ENCODE measurements at places on chromosomes 1 and 21. TPM values are rescaled to one million over a fixed set of nuclear protein-coding genes. Genes with fewer than 3 reads are reported as not detected.

DNA sequence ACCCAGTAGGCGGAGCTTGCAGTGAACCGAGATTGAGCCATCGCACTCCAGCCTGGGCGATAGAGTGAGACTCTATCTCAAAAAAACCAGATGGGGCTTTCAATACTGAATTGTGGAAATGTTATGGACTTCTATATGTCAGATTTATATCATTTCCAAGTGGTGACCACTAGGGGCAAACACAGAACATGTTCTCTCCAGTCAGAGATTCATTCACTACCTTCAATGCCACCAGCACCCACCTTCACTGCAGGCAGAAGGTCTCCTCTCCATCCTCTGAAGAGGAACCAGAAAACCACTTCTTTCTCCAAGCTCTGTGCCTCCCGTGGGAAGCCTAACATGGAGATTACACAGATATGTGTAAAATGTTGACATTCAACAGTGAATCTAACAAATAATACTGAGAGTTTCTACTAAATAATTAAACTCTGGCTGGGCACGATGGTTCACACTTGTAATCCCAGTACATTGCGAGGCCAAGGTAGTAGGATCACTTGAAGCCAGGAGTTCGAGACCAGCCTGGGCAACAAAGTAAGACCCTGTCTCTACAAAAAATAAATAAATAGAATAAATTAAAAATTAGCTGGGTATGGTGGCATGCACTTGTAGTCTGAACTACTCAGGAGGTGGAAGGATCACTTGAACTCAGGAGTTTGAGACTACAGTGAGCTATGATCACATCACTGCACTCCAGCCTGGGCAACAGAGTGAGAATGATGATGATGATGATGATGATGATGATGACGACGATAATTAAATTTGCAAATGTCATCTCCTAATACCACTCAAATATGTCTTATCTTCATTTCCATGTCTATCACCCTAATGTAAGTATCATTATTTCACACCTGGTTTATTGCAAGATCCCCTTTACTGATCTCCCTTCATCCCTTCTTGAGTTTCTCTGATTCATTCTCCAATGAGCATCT, 151.1 kb downstream of the ZNF281 start:
- DNase-seq = no peak

GRCh38 chr1:208604295-208604694, 360.1 kb upstream of the PLXNA2 start:
- DNase-seq = no peak

DNA sequence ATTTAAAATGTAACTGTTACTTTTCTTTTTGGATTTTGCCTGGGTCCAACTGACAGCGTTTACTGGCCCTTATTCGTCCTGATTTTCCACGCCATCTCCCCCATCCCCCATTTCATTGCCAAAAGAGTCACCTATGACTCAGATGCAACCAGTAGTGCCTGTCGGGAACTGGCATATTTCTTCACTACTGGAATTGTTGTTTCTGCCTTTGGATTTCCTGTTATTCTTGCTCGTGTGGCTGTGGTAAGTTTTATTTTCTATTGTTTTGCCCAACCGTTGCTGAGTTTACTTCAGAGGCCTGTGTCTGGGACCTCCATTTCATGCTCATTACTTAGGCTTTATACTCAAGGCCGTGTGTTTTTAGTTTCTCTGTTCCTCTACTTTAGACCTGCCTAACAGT, 9.3 kb downstream of the LEPR start:
- no peak for DNase-seq

- DNase-seq = no peak
Observed at GRCh38 chr1:109255097-109255651, 5.8 kb downstream of the CELSR2 start.

DNA sequence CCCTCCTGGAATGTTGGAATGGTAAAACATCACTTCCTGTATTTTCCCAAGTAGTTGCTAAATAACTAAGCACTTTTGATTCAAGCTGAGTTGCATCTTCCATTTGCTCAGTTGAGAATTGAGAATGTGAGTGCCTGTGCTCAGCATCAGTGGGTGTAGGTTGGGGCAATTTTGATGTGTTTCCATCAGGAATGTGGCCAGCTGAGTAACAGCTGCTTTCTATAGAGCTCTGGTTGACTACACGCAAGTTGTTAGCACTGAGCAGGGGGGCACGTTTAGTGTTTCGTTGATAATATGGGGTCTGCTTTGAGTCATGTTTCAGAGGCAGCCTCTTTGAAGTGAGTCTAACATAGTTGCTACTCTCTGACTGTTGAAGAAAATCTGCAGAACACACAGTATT, 41.5 kb downstream of the LRRC53 start:
- no peak for DNase-seq

- no peak for DNase-seq
Observed at GRCh38 chr21:22763442-22763841, 1765.2 kb downstream of the NCAM2 start.

DNA sequence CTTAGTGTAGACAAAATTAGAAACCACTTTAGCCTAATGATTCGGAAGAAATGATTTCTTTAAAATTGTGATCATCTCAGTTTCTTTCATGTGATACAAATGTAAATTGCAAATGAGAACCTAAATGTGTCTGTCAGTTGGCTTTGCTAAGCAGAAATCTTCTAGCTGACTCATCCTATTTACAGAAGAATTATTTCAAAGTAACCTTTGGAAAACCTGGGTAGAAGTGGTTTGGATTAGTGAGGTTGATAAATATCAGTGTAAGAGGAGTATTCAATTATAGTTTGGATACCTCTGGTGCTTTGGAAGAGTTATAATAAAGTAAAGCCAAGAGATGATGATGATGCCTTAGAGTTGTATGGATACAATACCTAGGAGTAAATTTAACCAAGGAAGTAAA, 37.4 kb downstream of the CC2D1B start:
- DNase-seq = no peak

- no peak for DNase-seq
Observed at GRCh38 chr21:16502273-16502672, 772.5 kb downstream of the USP25 start.

DNA sequence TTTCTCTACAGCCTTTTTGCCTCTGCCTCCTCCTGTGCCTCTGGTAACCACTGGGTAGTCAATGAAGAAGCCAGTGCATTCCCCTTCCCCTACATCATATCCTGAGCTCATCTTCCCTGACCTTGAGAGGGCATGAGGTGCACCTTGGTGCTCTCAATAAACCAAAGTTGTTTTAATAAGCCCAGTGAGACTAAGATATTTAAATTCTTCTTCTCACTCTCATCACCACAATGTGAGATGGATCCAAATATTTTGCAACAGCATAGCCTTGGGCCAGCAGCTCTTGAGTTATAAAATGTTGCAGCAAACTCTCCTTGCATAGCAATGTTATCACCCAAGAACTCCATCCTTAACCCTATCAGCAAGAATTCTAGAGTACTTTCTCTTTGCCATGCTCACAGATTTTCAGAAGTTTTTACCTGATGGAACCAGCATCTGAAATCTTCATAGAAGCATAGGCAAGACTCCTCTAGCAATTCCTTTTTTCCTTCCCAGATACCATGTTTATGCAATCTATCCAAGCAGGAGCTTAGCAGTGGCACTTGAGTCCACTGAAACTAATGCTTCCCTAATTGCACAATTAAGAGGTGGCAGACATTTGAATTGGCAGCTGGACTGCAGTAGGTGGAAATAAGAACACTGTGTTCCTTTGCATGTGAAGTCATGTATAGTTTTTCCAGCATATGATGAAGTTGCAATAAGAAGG, 36.8 kb downstream of the CDC7 start:
- DNase-seq = no peak

- no peak for DNase-seq
Observed at GRCh38 chr1:1332031-1332755, 1.1 kb downstream of the TAS1R3 start.

- DNase-seq = no peak
Observed at GRCh38 chr1:185608177-185608576, 126.0 kb upstream of the HMCN1 start.

DNA sequence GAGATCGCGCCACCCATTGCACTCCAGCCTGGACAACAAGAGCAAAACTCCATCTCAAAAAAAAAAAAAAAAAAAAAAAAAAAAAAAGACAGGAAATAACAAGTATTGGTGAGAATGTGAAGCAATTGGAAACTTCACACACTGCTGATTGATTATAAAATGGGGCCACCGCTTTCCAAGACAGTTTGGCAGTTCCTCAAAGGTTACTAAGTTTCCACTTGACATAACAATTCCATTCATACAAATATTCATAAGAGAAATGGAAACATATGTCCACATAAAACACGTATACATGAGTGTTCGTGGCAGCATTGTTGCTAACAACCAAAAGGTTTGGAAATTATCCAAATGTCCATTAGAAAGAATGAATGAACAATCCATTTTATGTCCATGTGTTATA, 26.3 kb downstream of the USP24 start:
- DNase-seq = no peak

- no peak for DNase-seq
Observed at GRCh38 chr1:74835051-74835450, 102.1 kb downstream of the TYW3 start.

DNA sequence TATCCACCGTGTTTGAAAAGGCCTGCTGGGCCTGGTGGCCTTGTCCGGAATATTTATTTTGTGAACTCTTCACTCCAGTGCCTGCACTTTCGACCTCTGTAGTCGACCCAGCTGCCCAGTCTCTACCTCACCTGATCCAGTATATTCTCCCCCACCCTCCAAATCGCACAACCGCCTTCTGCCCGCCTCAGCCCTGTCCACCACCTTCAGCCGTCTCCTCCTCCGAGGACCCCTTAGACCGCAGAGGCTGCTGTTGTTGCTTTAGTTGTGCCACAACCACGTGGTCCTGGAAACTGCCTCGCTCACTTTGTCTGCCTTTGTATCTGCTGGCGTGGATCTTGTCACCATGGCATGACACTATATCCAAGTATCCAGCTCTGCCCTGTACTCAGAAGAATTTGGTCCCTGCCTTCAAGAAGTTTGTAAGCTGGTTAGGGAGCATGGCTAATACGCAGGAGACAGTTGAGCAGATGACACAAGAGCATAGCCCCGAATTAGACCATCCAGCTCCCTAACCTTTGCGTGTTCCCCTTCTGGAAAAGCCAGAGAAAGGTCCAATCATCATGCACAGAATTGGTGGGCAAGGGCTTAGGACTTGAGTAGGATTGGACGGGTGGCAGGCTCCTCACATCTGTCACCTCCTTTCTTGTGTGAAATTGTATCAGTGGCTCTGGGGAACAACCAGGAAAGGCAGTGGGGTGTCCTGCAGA, 1.5 kb downstream of the PHGDH start:
- DNase-seq = no peak

DNA sequence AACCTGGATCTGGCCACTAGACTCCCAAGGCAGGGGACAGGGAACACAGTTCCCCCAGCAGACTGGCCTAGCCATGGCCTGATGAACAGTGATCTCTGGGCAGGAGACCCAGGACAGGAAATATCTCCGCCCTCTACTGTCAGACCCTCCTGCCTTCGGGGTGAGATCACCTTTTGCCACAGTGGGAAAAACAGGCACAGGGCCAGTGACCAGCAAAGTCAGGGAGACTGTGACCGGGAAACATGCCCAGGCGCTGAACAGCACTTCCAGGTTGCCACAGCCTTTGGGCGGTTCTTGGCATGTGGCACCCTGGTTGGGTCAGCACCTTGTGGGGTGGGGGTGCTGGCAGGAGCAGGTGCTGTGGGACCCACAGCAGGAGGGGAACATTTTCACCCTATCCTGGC, 8.9 kb upstream of the ZNF669 start:
- DNase-seq = peak; percentile 57

GRCh38 chr1:79295967-79296366, 289.4 kb upstream of the ADGRL4 start:
- DNase-seq = no peak

DNA sequence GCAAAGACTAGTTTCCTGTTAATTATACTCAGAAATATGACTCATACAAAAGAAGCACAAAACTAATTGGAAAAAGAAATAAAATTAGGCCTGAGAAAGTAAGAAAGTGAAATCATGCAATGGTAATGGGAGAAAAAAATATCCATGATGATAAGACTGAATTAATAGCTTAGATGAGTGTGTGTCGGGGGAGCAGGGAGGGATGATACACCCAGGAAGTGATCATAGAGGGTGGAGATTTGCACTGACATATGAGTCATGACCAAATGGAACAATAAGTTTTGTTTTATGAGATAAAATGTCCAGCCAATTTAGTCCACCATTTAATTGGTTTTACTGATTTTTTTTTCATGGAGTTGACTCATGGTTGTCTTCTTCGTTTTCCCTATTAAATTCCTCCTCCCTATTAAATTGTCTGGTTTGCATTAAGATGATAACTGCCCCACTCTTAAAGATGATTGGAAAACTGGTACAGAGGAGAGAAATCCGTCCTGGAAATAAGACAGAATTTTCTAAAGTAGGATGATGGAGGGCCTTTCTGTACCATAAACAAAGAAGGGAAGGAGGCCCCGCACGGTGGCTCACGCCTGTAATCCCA, 111.7 kb upstream of the KCNJ6 start:
- DNase-seq = no peak

DNA sequence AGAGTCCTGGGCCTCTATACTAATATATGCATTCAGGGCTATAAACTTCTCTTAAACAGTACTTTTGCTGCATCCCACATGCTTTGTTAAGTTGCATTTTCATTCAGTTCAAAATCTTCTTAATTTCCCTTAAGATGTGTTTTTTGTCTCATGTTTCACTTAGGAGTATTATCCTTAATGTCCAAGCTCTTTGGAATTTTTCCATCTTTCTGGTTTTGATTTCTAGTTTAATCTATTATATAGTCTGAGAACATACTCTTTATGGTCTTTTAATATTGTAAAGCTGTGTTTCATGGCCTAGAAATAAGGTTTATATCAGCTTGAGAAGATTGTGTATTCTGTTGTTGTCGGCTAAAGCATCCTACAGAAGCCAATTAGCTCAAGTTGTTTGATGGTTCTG, 1041.8 kb downstream of the PLA2G4A start:
- no peak for DNase-seq

DNA sequence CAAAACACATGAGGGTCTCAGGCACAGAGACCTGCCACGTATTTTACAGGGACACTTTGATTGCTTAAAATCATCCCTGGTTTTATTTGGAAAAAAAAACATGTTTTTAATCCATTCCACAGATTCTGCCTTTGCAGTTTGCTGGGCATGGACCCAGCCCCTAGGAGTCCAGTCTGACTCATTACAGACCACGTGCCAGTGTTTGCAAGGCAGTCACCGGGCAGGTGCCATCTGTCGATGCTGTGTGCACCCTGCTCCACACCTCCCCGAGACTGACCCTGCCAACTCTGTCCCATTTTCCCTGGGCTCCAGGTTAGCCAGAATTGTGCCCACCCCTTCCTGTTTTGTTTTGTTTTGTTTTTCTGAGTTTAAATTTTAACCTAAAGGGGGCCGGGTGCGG, 148.4 kb upstream of the TMEM51 start:
- no peak for DNase-seq

- no peak for DNase-seq
Observed at GRCh38 chr1:225440380-225441221, 12.8 kb upstream of the LBR start.

The ALPL gene
- total RNA-seq = 2.3 TPM

The C1orf87 gene
- not detected for total RNA-seq

The LRRC52 gene
- total RNA-seq = not detected

The NR0B2 gene
- total RNA-seq = 12.5 TPM

The C1orf210 gene
- total RNA-seq = 12.0 TPM

The TMEM52 gene
- 44.8 TPM for total RNA-seq

The TMEM240 gene
- 0.49 TPM for total RNA-seq

The OR2T29 gene
- not detected for total RNA-seq

The FAM78B gene
- 0.66 TPM for total RNA-seq

The SCP2 gene
- 74.6 TPM for total RNA-seq

All from pancreas (tissue), 10 donors.